Forelimb muscle (tissue), 1 donor: ENCODE measurements at places on chromosomes 5 and 9. TPM values are rescaled to one million over a fixed set of nuclear protein-coding genes. Genes with fewer than 3 reads are reported as not detected.

DNA sequence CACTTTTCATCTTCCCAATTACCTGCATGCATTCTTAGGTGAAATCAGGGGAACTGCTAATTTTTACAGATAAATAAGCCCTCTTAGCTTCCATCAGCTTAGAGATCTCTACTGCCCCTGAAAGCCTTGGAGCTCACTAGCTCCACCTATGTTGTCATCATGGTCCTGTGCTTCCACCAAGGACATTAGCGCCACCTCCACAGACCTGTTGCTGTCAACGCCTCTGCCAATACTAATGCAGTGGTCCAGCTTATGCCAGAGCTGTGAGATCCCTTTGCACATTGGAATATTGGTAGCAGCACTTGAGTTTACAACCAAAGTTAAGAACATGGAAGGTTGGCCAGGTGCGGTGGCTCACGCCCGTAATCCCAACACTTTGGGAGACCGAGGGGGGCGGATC lies 7.7 kb upstream of the SHISAL2B start:
- no peak for DNase-seq

GRCh38 chr5:145689235-145689634 lies 145.9 kb downstream of the PRELID2 start:
- DNase-seq: no peak

DNA sequence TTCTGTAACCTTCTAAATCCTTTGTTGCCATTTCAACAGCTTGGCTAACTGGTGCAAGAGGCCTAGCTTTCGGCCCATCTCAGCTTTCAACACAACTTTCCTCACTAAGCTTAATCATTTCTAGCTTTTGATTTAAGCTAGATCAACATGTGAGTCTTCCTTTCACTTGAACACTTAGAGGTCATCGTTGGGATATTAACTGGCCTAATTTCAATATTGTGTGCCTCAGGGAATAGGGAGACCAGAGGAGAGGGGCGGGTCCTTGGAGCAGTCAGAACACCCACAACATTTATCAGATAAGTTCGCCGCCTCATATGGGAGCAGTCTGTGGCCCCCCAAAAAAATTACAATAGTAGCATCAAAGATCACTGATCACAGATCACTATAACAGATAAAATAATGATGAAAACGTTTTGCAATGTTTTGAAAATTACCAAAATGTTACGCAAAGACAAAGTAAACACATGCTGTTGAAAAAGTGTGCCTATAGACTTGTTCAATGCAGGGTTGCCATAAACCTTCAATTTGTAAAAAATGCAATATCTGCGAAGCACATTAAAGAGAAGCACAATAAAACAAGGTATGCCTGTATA lies 66.8 kb upstream of the PCSK1 start:
- no peak for DNase-seq

GRCh38 chr9:20300430-20301115 lies 321.7 kb downstream of the MLLT3 start:
- DNase-seq: no peak

- DNase-seq: no peak
These were observed 45.7 kb upstream of the PIK3R1 start for GRCh38 chr5:68169903-68170302.

DNA sequence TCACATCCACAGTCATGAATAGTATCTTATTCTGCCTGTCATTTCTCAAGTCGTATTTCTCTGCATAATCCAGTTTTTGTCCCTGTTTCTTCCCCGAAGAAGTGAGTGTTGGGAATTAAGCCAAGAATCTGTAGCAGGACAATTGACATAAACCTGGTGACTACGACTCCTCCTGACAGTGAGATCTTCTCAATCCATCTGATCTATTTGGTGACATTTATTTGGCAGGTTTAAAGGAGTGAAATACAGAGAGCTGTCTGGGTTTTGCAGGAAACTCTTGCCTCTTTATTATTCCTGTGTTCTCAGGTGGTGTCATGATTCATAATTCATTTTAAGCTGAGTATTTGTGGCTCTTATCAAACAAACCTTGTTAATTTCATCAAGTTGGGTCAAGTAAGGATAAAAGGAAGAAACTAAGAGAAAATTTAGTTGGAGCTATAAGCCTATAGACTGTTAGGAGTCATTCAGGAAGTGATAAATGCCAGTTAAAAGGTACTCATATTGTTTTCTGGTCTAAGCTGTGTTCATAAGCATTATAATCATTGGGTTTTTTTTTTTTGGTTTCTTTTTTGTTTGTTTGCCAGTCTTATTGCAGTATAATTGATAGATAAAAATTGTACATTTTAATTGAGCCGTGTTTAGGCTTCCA lies 95.9 kb upstream of the PCSK1 start:
- DNase-seq: no peak

GRCh38 chr5:27087747-27088146 lies 49.4 kb upstream of the CDH9 start:
- no peak for DNase-seq

Gene OR1J2
- not detected for polyA plus RNA-seq

Gene CDO1
- 15.6 TPM for polyA plus RNA-seq
